ENCODE measurements at places on chromosomes 16 and 17.
A peak's percentile ranks its signal among the peaks of the same experiment; 100 is the strongest.

GRCh38 chr17:269616-270514, 82.7 kb downstream of the RPH3AL start:
- DNase-seq = no peak

DNA sequence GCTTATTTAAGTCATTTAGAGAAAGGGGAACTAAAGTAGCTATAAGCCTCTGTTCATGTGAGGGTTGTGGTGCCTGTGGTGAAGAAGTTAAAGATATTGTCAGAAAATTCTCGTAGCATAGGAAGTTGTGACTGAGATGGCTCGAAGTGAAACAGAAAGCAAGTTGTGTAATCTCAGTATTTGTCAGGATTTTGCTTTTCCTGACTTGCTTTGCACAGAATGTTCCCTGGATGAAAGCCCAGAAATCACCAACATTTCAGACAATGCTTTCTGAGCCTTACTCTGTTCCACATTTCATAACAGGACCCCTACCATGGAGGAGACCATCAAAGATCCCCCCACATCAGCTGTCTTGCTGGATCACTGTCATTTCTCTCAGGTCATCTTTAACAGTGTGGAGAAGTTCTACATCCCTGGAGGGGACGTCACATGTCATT, 10.6 kb downstream of the CALCOCO2 start:
- no peak for DNase-seq

DNA sequence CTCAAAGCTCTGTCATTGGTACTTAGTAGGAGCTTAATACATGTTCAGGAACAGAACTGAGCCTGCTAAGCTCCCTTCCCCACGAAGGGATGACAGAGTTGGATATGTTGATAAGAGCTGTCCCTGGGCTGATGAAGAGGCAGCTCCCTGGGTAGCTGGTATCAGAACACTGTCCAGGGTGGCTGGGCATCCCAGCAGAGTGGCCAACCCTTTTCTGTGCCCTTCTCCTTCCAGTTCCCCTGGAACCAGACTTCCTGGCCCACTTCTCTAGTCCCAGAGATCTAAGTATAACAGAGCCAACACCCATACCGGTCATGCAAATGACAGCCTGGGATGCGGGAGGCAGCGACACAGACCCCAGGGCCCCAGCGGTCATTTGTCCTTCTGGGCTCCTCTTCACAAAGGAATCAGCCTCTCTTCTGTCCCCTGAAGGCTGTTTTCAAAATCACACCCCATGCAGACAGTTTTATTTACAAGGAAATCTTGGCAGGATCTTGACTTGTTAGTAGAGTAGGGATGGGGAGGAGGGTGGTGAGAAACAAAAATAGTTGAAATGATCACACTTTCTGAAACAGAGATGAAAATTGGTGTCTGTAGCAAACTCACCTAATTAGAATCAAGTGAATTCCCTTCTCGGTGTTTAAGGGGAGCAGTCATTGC, 1.4 kb upstream of the RHBDL3 start:
- DNase-seq = no peak

DNA sequence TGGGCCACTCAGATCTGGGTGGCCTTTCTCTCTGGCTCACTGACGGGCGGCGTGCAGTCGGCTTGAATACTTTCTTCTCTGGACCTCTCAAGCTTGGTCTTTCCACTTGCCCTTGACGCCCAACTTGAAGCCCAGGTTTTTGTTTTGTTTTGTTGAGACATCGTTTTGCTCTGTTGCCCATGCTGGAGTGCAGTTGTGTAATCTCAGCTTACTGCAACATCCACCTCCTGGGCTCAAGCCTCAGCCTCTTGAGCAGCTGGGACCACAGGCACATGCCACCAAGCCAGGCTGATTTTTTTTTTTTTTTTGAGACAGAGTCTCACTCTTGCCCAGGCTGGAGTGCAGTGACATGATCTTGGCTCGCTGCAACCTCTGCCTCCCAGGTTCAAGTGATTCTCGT, 22.7 kb upstream of the KIF19 start:
- DNase-seq = no peak

DNA sequence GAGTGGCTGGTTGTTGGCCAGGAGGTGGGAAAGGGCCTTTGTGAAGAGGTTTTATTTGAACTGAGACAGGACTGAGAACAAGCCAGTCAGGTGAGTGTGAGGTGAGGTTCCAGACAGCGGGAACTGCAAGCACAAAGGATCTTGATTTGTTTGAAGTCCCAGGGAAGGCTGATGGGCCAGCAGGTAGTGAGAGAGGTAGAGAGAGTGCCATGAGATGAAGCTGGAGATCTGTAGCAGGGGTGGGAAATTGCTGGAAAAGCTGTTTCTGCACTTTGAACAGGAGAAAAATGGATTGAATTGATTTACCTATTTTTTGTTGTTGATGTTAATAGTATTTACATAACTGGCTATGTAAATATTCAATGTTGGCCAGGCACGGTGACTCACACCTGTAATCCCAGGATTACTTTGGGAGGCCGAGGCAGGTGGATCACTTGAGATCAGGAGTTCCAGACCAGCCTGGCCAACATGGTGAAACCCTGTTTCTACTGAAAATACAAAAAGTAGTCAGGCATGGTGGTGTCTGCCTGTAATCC, 7.7 kb upstream of the DCTPP1 start:
- DNase-seq = no peak

DNA sequence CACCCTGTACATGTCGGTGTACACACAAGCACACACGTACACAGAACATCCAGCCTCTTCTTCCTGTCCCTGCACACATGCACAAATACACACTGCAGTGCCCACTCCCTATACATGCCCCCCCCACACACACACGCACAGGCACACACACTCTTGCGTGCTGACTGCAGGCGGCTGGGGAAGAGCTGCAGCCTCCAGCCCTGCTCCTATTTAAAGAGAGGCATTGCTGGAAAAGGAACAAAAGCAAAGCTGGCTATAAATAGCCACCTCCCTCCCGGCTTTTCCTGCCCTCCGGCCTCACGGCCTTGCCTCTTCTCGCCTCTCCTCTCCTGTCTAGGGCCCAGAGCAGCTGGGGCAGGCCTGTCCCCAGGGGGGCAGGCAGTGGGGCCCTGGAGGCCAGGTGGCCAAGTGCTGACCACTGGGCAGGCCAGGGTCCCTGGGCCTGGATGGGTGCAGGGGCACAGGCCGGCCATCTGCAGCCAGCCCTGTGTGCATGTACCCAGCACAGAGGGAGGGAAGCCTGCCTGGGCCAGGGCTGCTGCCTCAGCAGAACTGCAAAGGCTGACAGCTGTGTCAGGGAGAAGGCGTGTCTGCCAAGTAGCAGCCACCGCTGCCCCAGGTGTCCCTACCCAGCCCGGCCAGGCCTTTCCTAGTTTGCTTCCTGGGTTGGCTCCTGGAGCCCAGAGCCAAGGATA, 25.4 kb downstream of the RTN4RL1 start:
- DNase-seq = no peak

DNA sequence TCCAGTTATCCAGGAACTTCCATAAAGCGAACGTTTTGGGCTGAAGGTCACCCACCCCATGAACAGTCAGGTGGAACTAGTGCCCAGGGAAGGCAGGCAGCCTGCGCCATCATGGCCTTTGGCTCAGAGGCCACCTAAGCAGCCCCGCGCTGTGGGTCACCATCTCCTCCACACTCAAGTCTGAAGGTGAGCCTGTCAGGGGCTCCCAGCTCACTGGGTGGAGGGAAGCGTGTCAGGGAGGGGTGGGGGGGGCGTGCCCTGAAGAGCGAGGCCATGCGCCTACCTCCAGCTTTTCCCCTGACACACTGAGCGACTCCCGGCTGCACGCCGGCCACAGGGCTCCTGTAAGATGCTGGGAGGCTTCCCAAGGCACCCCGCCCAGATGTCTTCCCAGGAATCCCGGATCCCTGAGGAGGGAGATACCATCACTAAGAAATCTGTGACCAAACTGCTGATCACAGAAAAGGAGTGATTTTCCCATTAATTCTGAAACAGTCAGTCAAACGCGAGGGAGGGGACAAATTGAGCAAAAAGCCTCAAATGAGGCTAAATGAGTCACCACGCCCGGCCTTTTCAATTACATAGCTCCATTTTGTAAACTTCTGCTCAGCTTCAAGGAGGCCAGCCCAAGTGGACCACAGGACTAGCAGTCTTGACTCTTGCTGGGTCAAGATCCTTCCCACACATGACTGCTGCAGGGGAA, 26.5 kb upstream of the SLC25A19 start:
- DNase-seq = no peak

DNA sequence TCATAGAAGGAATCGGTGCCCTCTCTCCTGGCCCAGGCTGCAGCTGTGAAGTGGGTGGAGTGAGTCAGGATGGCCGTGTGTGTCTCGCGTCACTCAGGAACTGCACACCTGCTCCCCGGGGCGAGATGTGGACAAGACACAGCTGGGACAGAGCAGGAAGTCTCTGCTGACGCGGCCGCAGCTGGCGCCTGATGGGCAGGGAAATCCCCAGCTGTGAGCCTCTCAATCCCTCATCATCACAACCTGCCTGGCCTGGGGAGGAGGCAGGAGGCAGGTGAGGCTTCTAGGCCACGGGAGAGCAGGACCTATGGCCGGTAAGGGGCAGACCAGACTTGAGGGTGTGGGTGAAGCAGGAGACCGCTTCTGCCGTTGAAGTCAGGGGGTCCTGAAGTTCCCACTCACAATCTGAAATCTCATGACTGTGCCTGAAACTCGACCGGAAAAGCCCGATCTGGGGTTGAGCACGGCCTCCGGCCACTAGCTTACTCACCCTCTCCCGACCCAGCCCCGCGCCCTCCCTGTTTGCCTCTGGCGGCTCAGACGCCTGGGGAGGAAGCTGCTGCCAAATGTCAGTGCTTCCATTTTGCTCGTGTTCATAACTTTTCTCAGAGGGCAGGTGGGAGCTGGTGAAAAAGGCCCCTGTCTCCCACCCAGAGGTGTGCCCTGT, 1.1 kb upstream of the TRPV3 start:
- peak; percentile 42 for DNase-seq

DNA sequence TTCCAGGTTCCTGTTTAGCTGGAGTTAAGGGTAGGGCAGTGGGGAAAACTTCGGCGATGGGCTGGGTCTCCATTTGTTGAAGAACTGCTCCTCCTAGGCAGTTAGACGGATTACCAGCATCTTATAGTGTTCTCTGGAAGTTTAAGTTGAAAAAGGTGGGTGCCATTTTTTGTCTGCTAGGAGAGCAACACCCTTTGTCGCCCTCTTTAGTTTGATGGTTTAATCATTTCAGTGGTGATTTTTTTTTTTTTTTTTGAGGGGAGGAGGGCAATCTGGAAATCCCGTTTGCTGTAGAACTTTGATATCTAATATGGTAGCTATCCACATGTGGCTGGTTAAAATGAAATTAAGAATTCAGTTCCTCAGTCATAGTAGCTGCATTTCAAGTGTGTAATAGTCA, 4.1 kb downstream of the UBFD1 start:
- no peak for DNase-seq

GRCh38 chr16:84970447-84971127, 40.7 kb downstream of the ZDHHC7 start:
- peak; percentile 81 for DNase-seq

GRCh38 chr16:4831616-4832015, 15.5 kb downstream of the GLYR1 start:
- no peak for DNase-seq

DNA sequence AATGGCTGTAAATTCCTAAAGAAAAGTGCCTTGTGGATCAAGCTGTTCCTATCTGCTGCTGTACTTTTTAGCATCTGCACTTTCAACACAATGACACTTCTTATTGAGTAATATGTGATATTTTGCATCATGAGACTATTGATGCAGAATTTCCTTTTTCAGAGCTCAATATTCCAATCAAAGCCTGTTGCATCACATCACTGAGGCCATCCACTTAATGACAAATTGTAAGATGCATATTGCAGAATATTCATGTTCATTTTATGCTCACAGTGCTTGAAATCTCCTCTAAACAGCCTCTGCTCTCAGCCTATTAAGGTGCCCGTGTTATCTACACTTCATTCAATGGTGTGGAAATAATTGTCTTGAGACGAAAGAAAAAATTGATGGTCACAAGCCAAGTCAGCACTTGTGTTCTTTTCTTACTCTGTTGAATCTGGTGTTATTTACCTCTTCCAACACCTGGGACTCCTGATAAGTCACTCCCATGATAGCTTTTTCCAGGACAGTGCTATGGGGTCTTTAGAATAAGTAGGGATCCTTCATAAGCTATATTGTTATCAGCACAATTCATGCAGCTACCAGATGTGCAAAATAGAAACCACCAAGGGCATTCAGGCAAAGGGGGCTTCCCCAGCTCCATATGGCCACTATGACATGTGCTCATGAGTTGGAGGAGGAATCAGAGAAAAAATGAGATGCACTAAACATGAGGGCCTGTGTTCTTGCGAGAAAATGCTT, 9.3 kb upstream of the SKAP1 start:
- no peak for DNase-seq

- DNase-seq = no peak
These were observed 606.0 kb upstream of the SALL1 start for GRCh38 chr16:51757124-51757470.

DNA sequence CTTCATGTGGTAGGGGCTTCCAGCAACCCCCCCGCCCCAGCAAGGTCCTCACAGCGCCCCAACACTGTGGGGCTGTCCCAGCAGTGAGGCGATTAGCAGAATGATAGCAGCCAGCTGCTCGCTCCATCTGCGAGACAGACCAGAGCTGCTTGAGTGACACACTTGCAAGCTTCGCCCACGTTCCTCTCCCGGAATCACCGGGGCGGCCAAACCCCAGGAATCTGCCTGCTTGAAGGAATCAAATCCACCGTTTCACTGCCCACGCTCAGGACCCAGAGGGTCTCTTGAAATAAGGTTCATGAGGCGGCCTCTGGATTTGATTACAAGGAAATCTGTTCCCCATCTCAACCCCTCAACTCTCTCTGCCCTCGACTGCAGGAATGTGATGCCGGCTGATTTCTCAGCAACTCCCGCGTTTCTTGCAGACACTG, 356.0 kb downstream of the C16orf95 start:
- no peak for DNase-seq

DNA sequence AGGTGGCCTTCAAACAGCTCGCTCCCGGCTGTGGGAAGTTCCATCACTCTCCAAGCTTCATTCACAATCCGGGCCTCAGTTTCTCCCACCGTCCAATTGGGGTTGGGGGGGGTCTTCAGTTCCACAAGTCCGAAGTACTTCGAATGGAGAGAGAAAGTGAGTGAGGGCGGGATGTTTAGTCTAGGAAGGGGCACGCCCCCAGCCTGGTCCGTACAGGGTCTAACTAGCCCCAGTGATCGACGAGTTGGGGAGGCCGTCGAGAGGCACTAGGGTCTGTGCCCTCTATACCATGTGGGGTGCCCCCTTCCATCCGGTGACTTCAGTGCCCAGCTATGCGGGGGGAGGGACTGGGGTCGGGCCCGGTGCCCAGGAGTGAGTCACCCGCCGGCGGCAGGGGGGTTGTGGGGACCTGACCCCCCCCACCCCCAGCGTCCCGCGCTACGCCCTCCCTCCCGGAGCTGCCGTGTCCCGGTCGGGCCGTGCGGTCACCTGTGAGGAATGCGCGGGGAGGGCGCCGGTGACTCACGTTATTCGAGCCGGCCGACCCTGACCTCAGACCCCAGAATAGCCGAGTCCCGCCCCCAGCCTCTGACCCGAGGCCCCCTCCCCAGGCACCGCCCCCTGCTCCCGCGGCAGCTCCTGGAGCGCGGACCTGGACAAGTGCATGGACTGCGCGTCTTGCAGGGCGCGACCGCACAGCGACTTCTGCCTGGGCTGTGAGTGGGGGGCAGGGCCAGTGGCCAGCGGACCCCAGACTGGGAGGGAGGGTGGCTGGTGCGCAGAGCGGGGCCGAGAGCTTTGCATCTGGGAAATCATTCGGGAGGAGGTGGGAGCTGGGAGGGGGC, 658 bp downstream of the TNFRSF12A start:
- peak; percentile 72 for DNase-seq

All from activated CD4-positive, alpha-beta T cell treated with anti-CD3 and anti-CD28 coated beads, Interleukin-2, amount 50 U/mL, for 1 hour (primary cell).